ENCODE measurements at places on chromosomes 1 and 21.

GRCh38 chr21:38478782-38479181, 19.5 kb downstream of the ERG start:
- no peak for DNase-seq

- DNase-seq, result no peak
These were observed 41.7 kb downstream of the PKNOX1 start for GRCh38 chr21:43015906-43016540.

DNA sequence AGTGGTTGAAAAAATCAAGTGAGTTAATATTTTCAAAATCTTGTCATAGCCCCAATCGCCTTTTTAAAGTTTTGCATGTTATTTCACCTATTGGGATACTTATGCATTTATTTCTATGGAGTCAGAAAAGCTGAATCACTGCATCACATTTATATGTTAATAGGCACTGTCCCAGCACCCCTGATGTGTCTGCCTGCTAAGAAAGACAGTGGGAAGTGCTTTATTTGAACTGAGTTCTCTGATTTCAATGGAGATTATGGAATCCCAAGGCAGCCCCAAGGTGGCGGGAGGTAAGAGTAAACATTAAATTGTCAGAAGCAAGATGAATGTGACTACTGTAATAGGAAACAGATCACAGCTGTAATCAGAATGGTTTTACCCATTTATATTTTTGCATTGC, 2225.7 kb downstream of the NCAM2 start:
- DNase-seq, result no peak

DNA sequence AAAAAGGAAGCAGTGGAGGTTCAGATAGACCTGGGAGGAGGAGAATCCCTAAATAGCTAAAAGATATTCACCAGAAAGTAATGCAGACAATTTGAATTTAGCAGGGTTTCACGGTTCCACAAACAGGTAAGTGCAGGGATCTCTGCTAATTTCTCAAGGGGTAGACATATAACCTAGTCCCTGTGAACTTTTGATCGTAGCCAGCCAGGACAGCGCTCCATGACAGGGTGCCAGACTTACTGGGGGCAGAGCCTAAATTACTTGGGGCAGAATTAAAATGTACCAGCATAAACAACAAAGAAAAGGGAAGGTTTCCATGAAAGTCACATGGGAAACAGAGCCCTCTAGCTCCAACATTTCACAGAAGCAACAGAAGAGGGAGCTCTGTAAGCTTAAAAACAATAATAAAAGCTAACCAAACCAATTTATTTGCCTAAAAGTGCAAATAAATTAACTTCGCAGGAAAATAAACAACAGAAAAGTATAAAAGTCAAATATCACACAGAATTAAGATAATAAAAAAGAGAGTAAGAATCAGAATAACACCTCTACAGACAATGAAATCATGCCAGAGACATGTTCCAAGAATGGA, 198.3 kb downstream of the DUSP10 start:
- no peak for DNase-seq

DNA sequence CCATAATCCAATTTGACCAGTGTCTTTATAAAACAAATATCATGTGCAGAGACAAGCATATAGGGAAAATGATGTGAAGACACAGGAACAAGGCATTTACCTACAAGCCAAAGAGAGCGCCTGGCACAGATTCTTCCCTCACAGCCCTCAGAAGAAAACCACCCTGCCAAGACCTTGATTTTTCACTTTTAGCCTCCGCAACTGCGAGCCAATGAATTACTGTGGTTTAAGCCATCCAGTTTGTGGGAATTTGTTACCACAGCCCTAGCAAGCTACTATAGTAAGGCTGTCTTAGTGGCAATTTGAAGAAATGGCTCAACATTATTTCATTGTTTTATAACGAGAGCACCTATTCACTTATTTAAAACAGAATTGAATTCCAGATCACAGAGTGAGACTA, 85.7 kb upstream of the CCDC190 start:
- DNase-seq, result no peak

DNA sequence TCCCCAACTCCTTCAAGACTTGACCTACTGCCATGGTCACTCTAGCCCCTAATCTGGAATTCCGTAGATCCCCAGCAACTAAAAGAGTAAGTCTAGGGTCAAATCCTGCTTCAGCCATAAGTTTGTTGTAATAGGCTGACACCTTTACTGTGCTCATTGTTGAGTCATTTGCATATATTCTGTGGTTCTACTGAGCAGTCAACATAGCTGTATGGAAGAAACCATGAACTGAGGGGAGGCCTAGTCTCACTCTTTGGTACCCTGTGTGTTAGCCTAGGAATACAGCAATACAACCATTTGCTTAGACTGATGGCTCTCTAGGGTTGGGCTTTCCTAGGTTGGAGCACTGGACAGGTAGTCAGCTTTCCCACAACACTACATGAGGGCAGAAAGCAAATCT, 23.6 kb upstream of the SLC35D1 start:
- no peak for DNase-seq

DNA sequence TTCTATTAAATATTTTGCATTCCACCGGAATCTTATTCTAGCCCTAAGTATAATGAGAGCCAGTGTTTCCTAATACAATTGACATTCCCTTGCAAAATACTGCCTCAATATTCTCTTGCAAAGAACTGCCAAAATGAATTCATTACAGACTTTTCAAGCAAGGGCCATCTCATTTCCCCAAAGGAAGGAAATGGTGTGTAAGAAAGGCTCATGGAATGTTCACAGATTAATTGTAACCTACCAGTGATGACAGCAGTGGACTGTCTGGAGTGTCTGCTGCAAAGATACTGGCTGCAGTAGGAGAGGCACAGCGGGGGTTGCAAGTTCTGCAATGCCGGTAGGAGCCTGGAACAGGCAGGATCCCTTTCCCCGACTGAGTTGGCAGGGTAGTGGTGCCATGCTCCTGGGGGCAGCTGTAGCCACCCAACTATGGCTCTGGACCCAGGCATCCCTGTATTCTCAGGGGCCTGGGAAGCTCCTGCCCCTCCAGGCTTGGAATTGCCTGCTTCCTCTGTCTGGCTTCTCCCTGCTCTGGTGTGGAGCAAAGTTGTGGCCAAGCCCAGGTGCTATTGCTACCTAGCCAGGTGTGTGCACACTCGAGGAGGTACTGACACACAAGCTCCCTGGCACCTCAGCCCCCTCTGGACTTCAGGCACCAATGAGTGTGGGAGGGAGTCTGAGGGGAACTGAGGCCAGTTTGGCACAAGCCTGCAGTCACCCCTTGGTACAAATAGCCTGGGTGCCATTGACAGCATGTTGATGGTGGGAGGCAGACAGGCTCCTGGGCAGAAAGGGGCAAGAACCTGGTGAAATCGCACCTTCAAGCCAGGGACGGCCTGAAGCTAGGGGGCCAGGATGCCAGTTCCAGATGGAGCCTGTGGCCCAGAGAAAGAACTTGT, 1371.0 kb downstream of the KCNT2 start:
- no peak for DNase-seq

GRCh38 chr1:65812065-65812464, 19.4 kb downstream of the PDE4B start:
- DNase-seq, result no peak

- no peak for DNase-seq
These were observed 65.2 kb downstream of the FAAP20 start for GRCh38 chr1:2129256-2129943.

- DNase-seq, result peak; percentile 60
These were observed 20.6 kb upstream of the BCAR3 start for GRCh38 chr1:93702111-93702827.

DNA sequence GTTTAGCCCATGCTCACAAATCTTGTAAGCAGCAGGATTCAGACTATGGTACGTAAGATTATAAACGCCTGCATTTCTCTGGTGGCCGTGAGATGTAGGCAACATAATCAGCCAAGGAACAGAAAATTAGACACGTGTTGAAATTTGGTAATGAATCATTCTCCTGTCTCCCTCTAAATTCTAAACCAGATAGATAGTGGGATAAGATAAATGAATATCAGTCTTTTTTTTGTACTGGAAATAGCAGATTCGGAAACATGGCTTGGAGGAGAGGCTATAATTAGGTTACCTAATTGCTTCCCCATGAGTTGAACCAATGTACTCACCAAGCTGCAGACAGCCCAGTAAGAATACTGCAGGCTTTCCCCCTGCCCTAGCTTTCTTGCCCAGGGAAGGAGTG, 172.3 kb downstream of the TGFB2 start:
- no peak for DNase-seq

DNA sequence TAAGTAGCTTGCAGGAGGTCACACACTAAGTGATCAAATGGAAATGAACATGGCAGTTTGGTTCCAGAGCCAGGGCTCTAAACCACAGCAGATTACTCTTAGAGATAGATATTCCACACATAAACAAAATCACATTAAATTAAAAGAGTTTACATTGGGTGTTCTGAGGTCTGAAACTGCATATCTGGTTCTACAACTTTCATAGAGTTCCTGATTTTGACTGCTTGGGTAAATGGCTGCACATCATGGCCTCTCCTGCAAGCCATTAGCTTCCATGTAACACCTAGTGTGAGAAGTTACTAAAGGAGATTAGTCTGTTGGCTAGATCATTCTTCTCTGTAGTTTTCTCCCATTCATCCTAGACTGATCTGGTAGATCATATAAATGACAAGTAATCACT, 12.8 kb upstream of the XCL2 start:
- DNase-seq, result no peak

DNA sequence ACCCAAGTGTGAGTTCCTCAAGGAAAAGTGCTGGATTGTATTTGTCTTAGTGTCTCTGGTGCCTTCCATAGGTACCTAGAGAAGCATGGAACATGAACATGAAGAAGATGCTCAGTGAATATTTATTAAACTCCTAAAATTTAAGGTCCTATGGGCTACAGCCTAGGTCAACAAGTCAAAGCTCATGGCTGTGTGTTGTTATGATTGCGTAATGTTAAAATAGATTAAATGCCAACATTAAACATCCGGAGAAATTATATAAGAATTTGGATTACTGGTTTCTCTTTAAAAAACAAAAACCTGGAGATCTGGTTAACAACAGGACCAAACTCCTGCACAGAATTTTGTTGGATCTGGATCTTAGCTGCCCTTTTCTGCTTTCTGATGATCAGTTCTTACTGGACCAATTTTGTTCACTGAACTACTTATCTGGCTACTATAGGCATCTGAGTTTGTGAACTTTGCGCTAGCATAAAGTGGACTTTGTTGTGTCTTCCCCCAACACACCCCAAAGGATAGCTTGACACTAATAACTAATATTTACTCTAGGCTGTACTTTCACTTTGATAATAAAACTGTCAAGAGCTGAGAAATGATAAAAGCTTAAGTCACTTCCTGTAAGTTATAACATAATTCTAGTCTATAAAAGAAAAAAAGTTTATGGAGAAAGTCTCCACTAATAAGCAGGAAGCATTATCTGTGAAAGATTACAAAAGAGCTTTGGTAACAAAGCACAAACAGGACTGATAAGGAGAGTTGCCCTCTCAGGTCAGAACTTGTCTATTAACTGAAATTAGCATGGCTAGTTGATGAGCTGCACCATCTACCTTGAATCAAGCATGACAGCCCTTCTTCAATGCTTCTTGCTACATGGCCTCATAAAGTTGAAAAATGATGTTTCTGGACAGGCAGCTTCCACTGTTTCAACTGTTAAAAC, 20.7 kb downstream of the F5 start:
- DNase-seq, result no peak

DNA sequence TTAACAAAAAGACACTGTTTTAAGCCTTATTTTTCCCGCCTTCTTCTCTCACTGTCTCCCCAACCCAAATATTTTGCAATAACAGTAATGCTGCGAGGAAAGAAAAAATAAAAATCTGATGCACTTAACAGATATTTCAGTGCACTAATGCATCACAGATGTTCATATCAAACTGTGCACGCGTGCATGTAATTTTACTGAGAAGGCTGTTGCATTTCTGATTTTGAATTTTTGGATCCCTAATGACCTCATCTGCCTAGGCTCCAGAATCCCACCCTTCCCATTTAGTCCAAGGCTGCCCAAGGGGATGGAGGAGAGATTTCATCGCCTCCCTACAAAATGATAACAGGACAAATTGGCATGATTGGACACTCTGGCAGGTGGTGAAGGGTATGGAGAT, 5.5 kb downstream of the TRABD2B start:
- no peak for DNase-seq

DNA sequence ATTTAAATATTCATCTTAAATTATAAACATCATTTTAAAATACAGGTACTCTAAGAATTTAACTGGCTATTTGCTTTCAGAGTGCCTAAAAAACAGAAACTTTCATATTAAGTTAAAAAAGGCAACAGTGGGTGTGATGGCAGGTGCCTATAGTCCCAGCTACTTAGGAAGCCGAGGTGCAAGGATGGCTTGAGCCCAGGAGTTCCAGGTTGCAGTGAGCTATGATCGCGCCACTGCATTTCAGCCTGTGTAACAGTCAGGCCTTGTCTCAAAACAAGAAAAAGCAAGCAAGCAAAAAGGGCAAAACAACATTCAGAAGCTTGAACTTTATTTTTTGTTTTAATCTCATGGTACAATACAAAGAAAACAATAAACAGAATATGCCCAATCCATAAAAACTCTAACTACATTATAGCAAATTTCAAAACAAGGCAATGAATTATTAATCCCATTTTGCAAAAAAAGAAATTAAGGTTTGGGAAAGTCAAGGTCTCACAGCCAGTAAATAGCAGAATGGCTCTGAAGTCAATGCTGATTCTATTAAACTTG, 15.2 kb downstream of the ENAH start:
- no peak for DNase-seq

DNA sequence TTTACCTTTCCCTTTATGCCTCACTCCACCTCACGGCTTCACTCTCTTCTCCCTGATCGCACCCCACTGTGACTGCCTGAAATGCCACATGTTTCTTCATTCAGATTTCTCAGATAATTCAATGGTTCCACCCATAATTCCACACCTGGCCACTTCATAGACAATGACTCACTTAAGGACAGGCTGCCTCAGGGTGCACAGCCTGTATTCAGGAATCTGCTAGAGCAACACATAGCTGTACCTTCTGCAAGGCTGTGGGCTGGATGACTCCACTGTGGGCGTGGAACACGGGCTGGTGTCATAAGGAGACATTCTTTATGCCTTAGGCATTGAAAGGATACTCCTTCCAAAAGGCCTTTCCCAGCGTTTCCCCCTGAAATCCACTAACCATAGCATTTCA, 36.1 kb downstream of the L1TD1 start:
- no peak for DNase-seq

GRCh38 chr1:166915941-166916340, 39.9 kb upstream of the TADA1 start:
- DNase-seq, result no peak

DNA sequence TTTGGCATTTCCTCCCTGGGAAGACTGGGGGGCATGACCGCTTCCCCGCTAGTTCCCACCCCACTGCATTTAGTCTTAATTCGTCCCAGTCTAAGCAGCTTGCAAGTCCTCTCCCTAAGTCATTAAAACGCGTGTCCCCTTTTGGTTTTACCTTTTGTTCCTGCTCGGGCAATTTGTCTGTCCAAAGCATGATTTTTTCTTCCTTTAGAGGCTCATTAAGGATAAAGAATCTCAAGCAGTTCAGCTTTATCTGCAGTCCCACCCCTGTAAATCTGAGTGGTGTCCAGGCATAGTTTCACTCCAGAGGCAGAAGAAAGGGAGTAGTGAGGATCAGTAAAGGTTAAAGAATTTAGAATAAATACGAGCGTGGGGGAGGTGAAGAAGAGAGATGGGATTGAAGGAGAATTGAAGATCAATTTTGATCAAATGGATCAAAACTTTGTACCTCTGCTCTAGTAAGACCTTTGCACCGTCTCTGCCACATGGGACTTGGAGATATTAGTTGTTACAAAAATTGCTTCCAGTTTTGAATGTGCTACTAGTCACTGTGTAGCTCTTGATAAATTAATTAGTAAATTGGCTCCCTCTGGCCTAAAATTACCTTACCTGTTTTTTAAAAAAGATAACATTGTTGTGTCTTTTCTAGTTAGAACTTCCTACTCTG, 989 bp upstream of the ETV3 start:
- DNase-seq, result no peak

GRCh38 chr1:6037338-6037762, 8.3 kb upstream of the KCNAB2 start:
- no peak for DNase-seq

Data from left renal cortex interstitium (tissue), 4 donors.